Liver (tissue), 10 donors: ENCODE measurements at places on chromosomes 1 and 21.

DNA sequence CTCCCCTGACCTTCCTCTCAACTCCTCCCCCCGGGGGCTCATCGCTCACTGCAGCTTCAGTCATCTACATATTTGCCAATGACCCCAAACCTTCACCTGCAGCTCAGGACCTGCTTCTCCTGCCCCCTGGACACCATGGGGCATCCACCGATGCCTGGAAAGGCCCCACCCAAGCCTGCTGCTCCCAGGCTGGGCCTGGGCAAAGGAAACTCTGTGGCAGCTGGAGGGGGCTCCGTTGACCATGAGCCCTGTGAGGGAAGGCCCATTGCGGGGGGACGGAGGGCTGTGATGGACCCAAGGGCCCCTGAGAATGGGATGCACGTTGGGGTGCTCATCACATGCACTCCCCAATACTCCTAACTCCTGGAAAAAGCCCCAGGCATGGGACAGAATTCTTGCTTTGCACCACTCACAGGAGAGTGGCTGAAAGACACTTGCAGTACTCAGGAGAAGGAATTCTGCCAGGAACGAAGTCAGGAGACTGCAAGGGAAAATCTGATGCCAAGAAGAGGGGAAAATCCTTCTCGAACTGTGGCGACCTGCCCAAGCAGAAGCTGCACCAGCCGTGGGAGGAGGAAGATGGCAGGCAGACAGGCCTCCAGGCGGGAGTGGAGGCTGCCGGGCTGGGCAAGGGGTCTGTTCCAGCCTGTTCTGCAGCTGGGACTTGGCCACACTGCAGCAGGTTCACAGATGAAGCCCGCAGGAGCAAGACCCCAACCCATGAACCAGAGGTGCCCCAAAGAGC is 18.4 kb downstream of the MATN1 start:
- DNase-seq, result no peak

- no peak for DNase-seq
These were observed 23.6 kb downstream of the TMEM201 start for GRCh38 chr1:9612162-9612845.

DNA sequence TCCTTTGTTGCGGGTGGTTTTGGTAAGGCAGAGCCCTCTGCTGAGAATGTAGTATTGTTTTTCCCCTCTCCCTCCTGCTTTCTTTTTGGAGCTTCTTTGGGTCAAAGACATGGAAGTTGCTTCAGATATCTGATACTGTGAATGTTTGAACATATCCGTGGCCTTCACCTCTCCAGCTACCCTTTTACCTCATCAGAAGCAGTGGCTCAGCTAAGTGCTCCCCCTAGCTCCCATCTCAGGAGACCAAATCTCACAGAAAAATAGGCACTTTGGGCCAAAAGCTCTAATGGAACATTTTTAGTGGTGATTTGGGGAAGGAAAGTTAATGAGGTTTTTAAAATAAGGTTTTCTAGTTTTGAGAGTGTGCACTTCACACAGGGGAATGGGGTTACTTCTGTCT is 6.3 kb downstream of the TMEM200B start:
- no peak for DNase-seq

- no peak for DNase-seq
These were observed 40.4 kb upstream of the GJA5 start for GRCh38 chr1:147800804-147801203.

GRCh38 chr1:229208481-229208880 is 62.4 kb upstream of the RAB4A start:
- DNase-seq, result no peak

DNA sequence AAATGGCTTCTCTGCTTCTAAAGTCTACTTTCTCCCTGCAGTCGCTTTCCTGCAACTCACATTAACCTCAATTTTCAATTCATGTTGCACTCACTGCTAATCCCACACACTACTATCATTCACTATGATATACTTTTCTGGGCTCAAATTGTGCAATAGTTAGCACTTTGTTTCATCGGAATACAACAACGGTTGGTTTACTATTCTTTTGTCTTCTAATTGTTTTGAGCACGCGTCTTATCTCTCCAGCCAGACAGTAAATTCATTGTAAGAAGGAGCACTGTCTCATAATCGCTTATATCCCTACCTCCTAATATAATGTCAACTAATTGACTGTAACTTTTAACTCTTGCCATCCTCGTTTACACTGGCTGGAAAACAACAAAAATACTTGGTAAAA is 3.9 kb upstream of the PALMD start:
- no peak for DNase-seq

GRCh38 chr1:17265162-17265561 is 16.3 kb downstream of the PADI3 start:
- no peak for DNase-seq

- no peak for DNase-seq
These were observed 42.8 kb downstream of the SAMD13 start for GRCh38 chr1:84344286-84344685.

DNA sequence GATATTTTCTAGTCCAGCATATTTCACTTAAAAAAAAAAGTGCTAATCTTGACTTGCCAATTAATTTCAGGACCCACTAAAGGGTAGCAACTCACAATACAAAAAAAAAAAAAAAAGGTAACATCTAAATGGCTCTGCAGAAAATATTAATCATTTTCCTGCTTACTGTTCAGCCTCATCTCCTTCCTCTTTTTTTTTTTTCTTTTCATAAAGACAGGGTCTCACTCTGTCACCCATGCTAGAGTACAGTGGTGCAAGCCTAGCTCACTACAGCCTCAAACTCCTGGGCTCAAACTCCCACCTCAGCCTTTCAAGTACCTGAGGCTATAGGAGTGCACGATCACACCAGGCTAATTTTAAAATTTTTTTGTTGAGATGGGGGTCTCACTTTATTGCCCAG is 30.4 kb downstream of the TTC13 start:
- DNase-seq, result no peak

DNA sequence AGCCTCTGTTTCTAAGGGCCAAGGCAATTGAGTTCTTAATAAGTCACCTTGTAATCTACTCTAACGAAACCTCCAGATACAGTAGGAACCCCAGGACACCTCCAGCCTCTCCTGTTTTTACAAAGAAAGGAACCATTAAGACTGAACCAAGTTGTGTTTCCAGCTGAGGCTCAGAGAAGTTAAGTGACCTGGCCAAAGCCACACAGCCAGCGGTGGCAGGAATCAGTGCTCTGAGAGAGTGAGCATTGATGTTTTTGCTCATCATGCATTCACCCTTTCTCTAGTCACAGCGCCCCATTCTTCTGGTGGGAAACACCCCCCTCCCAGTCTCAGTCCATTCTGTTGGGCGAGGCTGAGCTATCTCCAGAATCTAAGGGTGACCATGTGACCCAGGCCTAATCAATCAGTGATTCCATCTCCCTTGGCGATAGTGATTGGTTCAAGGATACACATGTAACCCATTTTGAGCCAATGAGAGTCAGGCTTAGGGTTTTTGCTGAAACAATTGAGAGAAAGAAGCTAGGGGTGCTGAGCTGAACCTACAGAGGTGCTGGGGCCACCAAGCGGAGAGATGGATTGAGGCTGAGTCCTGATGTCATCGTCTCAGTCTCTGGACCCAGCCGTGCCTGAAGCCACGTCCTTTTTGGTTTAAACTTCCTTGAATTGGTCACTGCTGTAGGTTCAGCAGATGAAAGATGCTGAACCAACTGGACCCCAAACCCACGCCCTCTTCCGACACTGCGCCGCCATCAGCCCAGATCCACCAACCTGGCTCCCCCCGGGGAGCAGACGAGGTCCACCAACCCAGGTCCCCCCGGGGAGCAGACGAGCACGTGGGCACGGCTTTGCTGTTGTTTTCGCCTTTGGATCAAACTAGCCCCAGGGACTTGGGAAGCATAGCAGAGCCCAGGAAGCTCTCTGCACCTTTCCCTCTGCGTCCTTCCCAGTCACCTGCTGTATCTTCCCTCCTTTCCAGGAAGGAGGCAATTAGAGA is 28.0 kb upstream of the RERE start:
- DNase-seq, result no peak

DNA sequence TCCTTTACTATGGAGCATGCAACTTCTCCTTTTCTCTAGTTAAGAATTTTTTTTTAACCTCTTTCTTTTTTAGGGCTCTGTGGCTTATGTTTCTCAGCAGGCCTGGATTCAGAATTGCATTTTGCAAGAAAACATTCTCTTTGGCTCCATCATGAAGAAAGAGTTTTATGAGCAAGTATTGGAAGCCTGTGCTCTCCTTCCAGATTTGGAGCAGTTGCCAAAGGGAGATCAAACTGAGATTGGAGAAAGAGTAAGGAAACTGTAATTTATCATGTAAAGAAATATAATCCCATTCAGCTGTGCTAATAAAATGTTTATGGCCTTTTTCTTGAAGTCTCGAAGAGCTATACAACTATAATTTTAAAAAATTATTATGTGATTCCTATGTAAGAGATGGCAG is 70.1 kb downstream of the HSPA13 start:
- DNase-seq, result no peak

- no peak for DNase-seq
These were observed 81.1 kb upstream of the GREM2 start for GRCh38 chr1:240693036-240693435.

DNA sequence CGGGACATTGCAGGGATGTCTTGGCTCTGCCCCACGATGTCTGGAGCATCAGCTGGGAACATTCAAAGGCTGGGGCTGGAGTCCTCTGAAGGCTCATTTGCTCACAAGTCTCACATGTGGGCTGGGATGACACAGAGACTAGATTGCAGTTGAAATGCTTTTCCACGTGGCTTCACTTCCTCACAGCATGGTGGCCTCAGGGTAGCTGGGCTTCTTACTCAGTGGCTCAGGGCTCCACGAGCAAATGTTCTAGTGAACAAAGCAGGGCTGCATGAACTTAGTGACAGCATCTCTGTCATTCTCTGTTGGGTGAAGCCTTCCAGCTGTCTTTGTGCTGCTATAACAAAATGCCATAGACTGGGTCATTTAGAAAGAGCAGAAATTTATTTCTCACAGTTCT is 247.0 kb upstream of the POU3F1 start:
- DNase-seq, result no peak

- DNase-seq, result no peak
These were observed 339.0 kb downstream of the BRINP3 start for GRCh38 chr1:190138702-190139101.

GRCh38 chr1:12505231-12505630 is 112.8 kb downstream of the DHRS3 start:
- DNase-seq, result no peak

DNA sequence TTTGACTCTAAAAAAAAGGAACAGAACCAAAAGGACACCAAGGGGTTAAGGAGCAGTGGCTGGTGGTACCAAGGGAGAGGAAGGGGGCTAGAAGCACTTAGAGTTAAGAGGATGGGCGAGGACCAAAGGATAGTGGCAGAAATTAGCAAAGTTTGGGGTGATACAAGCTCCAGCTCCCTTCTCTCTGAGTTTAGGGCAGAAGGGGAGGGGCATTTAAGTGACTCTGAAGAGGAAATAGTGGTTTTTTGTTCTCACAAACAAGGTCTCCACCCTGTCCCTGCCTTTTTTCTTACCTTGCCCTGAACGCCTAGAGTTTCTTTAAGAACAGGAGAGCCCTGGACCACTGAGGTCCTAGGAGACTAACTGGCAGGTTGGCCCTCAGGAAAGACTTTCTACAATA is 3.3 kb downstream of the CDC42SE1 start:
- DNase-seq, result no peak

DNA sequence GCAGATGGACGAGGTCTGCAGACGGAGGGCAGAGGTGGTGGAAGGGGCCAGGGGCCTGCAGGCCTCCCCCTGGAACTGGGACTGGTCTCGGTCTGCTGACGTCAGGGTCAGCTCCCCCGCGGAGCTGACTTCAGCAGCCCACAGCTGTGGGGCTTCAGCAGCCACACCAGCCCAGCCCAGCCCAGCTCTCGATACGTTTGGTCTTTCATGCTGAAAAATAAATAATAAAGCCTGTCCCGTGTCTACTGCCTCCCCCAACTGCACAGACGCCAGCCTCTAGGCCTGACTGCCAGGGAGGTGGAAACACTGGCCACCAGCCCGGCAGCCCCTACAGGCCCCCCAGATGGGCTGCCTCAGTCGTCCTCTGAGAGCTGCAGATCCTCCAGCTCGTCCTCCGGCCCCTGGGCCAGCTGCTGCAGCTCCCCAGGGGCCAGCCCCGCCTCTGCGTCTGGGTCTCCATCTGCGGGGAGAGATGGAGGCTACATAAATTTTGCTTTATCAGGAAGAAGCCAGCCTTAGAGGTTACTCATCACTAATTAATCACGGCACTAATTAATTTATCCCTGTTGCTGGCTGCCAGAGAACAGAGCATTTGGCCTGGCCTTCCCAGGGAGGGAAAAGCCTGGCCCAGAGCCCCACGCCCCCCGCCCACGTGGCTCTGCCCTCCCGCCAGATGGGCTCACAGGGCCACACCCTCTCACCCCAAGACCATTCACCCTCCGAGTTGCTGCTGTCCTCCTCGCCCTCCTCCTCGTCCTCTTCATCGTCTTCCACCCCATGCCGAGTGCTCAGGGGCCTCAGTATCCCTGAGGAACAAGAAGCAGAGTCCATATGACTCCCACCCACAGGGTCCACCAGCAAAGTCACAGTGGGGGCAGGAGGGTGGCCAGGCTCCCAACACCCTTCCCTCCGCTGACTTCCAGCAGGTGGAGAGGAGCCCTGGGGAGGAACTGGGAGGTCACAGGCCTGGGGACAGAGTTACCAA is 14.4 kb downstream of the NOC2L start:
- no peak for DNase-seq

GRCh38 chr1:204046346-204046745 is 26.6 kb upstream of the SOX13 start:
- no peak for DNase-seq

DNA sequence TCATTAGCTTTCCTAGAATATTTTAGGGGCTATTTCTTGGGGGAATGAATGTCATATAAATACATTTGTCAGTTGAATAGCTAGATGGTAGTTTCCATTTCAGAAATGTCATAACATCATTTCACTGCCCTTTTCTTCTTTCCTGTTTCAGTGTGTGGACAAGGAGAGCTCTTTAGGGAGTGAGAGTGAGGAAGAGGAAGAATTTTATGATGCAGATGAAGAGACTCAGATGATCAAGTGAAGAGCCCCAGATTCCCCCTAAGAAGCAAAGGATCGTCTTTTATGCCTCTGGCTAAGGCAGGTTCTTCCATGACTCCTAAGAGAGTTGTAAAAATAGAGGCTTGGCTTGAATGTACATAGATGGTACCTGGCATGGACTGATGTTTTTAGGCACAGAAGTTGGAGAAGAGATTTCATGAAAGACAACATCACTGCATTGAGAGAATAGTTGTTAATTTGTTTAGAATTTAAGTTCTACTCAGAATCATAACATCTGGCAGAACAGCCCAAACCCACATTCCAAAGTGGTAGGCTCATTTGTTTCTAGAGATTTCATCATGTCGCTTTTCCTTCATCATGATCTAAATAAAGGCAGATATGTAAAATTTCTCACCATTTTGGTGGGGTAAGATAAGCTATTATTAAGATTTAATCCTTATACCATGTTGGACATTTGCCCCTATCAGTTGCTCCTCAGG is 44.2 kb upstream of the MAB21L3 start:
- no peak for DNase-seq
